ENCODE measurements at places on chromosomes 13 and 19. TPM values are rescaled to one million over a fixed set of nuclear protein-coding genes. Genes with fewer than 3 reads are reported as not detected.

ZNF580 gene
- total RNA-seq: 14.3 TPM

ERVK3-1 gene
- total RNA-seq: 25.2 TPM

ZIC2 gene
- total RNA-seq: not detected

ZNF586 gene
- 8.1 TPM for total RNA-seq

SHANK1 gene
- not detected for total RNA-seq

SCEL gene
- total RNA-seq: 1.7 TPM

SLC25A23 gene
- total RNA-seq: 191 TPM

SIGLEC10 gene
- 1.1 TPM for total RNA-seq

TMC4 gene
- total RNA-seq: 28.0 TPM

ZNF229 gene
- total RNA-seq: not detected

PNMA8A gene
- 4.8 TPM for total RNA-seq

ZNF17 gene
- 4.9 TPM for total RNA-seq

- no peaks in the 10 kb centered on the region for H3K4me1 ChIP-seq
- H3K36me3 ChIP-seq: no peaks in the 10 kb centered on the region
- H3K27me3 ChIP-seq: no peaks in the 10 kb centered on the region
- no peak overlapping the region for H3K27ac ChIP-seq
- no peak overlapping the region for H3K4me3 ChIP-seq
- no peak for DNase-seq
Measured at GRCh38 chr19:43690890-43691289, 20.9 kb upstream of the PLAUR start.

GRCh38 chr13:100131863-100132574, 43.1 kb downstream of the PCCA start:
- DNase-seq: no peak
- no peak overlapping the region for H3K4me3 ChIP-seq
- peaks cover 12% of the 10 kb centered on the region for H3K4me1 ChIP-seq
- H3K27me3 ChIP-seq: no peaks in the 10 kb centered on the region
- no peak overlapping the region for H3K27ac ChIP-seq

- H3K27me3 ChIP-seq: no peaks in the 10 kb centered on the region
- no peak overlapping the region for H3K27ac ChIP-seq
- no peaks in the 10 kb centered on the region for H3K4me1 ChIP-seq
- no peaks in the 10 kb centered on the region for H3K36me3 ChIP-seq
- peak; percentile 19 for DNase-seq
Measured at GRCh38 chr19:51807111-51807701, 12.2 kb downstream of the FPR3 start.

DNA sequence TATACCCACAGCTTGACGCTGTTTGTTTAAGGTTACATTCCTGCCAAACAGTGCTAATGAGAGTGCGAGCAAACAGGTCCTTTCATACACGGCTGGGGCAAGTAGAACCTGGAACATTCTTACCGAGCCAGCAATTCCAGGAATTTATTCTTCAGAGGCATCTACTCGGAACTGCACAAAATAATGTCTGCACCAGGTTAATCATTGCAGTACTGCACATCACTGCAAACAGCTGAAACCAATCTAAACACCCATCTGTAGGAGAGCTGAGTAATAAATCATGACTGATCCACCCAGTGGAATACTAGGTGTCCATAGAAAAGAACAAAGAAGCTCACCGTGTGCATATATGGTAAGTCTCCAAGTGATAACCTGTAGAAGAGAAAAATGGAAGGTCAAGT, 1.2 kb upstream of the ZNF579 start:
- peaks cover 27% of the 10 kb centered on the region for H3K36me3 ChIP-seq
- H3K4me3 ChIP-seq: peak overlapping the region; percentile 73
- no peak for DNase-seq
- no peaks in the 10 kb centered on the region for H3K27me3 ChIP-seq
- H3K27ac ChIP-seq: peak overlapping the region; percentile 93
- H3K4me1 ChIP-seq: peaks cover 53% of the 10 kb centered on the region

- no peak overlapping the region for H3K4me3 ChIP-seq
- DNase-seq: no peak
- no peaks in the 10 kb centered on the region for H3K4me1 ChIP-seq
- H3K36me3 ChIP-seq: peaks cover 20% of the 10 kb centered on the region
- no peaks in the 10 kb centered on the region for H3K27me3 ChIP-seq
Measured at GRCh38 chr13:38045278-38046048, 175.9 kb upstream of the TRPC4 start.

- H3K4me1 ChIP-seq: no peaks in the 10 kb centered on the region
- no peak overlapping the region for H3K4me3 ChIP-seq
- no peak for DNase-seq
- no peaks in the 10 kb centered on the region for H3K27me3 ChIP-seq
- no peak overlapping the region for H3K27ac ChIP-seq
- no peaks in the 10 kb centered on the region for H3K36me3 ChIP-seq
Measured at GRCh38 chr19:28887920-28888618, 324.9 kb downstream of the UQCRFS1 start.

DNA sequence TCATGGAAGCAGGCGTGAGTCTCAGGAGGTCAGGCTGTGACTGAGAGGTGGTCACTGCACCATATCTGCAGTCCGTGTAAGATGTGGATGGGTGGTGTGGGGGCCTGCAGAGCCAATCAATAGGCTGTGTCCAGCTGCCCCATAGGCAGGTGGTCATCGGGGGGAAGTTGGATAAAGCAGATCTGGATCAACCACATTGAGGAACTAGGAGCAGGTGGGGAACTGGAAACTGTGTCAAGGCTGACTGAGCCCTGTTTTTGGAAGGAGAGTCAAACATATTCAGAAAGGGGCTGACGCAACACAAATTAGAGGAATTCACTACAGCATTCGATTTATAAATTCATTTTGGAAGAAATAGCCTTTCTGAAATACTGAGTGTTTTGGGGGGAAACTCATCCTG, 15.0 kb downstream of the CLEC4M start:
- no peak overlapping the region for H3K27ac ChIP-seq
- DNase-seq: no peak
- no peaks in the 10 kb centered on the region for H3K36me3 ChIP-seq
- no peaks in the 10 kb centered on the region for H3K27me3 ChIP-seq
- no peaks in the 10 kb centered on the region for H3K4me1 ChIP-seq

- H3K27ac ChIP-seq: no peak overlapping the region
- H3K4me3 ChIP-seq: no peak overlapping the region
- no peaks in the 10 kb centered on the region for H3K4me1 ChIP-seq
- H3K36me3 ChIP-seq: no peaks in the 10 kb centered on the region
- H3K27me3 ChIP-seq: no peaks in the 10 kb centered on the region
Measured at GRCh38 chr13:38636761-38637160, 50.1 kb upstream of the FREM2 start.

- no peaks in the 10 kb centered on the region for H3K4me1 ChIP-seq
- no peak overlapping the region for H3K27ac ChIP-seq
- no peak overlapping the region for H3K4me3 ChIP-seq
- H3K36me3 ChIP-seq: no peaks in the 10 kb centered on the region
- H3K27me3 ChIP-seq: peaks cover 9% of the 10 kb centered on the region
Measured at GRCh38 chr13:91145571-91146205, 201.8 kb upstream of the MIR17HG start.

GRCh38 chr19:13420780-13421179, 85.5 kb downstream of the CACNA1A start:
- H3K27ac ChIP-seq: no peak overlapping the region
- DNase-seq: no peak
- no peak overlapping the region for H3K4me3 ChIP-seq
- no peaks in the 10 kb centered on the region for H3K27me3 ChIP-seq
- H3K36me3 ChIP-seq: no peaks in the 10 kb centered on the region

GRCh38 chr13:97257228-97257755, 35.2 kb downstream of the MBNL2 start:
- no peak overlapping the region for H3K4me3 ChIP-seq
- peaks cover 90% of the 10 kb centered on the region for H3K4me1 ChIP-seq
- no peaks in the 10 kb centered on the region for H3K27me3 ChIP-seq
- peak overlapping the region; percentile 3 for H3K27ac ChIP-seq

GRCh38 chr19:19871932-19872331, 6.2 kb downstream of the ZNF253 start:
- no peak for DNase-seq
- no peaks in the 10 kb centered on the region for H3K27me3 ChIP-seq
- peaks cover 14% of the 10 kb centered on the region for H3K4me1 ChIP-seq
- no peak overlapping the region for H3K27ac ChIP-seq

DNA sequence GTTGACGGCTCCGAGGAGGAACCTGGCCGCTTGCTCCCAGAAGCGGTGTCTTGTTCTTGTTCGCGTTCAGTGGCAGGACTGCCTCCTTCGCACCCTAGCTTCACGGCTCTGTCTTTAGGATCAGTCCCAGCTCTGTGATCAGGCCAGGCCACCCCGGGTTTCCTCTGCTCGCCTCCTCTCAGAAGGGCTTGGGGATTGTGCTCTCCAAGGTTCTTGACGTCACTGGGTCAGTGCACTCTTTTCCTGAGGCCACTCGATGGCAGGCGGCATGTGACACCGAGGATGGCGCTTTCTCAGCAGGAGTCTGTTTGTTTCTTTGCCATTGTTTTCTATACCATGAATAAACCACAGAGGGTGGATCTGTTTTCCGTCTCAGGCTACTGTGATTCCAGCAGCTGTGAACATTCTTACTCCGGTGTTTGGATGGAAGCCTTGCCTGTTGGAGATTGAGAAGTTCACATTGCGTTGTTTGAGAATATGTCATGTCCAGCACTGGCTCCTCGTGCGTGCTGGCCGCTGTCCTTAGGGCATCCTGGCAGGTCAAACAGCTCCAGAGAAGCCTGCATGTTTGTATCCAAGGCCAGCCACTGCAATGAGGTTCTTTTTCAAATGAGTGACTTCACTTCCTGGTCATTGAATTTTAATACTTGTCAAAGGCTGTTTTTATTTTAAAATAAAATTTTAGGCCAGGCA, 44.5 kb downstream of the SLC7A9 start:
- H3K4me1 ChIP-seq: no peaks in the 10 kb centered on the region
- H3K27ac ChIP-seq: no peak overlapping the region
- no peaks in the 10 kb centered on the region for H3K36me3 ChIP-seq
- H3K4me3 ChIP-seq: no peak overlapping the region
- DNase-seq: no peak

DNA sequence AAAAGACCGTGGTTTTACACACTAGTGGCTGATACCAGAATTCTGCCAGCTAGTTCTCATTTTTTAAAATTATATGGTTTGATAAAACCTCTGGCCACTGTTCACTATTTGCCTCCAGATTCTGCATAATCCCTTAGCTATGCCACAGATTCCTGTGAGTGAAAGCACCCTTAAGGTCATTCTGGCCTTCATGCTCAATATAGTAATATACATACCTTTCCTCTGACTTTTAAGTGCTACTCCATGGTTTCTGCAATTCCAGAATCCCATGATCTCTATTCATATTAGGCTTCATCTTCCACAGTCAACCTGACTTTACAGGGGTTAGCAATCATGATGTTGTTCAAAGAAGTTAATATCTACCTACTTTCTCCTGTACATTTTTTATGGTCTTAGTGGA, 274.1 kb upstream of the EDNRB start:
- DNase-seq: no peak
- H3K36me3 ChIP-seq: no peaks in the 10 kb centered on the region
- H3K27ac ChIP-seq: no peak overlapping the region
- H3K27me3 ChIP-seq: no peaks in the 10 kb centered on the region
- no peaks in the 10 kb centered on the region for H3K4me1 ChIP-seq

Data from stomach (tissue), 19 donors.